ENCODE measurements at places on chromosomes 2 and 18.
A peak's percentile ranks its signal among the peaks of the same experiment; 100 is the strongest.

DNA sequence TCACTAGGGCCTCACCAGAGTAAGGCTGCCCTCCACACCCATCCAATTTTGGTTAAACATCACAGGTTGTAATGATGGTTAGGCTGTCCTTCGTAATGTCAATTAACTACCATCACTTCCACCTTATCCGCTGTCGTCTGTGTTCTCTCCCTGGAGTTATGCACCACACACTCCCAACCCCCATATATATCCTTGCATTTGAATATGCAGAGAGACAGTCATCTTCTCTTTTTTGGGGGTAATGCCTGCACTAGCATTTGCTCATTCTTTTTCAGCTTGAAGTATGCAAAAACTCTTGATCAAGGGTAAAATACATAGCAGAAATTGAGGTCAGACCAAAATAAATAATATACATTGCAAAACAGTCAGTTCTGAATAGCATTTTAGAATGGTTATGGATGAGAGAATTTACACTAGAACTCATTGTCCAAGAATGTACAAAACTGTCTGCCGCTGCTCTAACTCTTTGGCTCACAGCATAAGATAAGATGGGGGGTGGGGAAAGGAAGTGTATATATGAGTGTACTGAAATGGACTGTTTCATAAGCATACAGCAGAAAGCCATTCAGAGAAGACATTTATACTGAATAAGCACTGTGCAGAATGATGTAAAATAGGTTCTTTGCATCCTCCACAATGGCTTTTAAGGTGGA lies 397.8 kb upstream of the CHST9 start:
- no peak for DNase-seq

GRCh38 chr2:218432676-218433365 lies 13.9 kb downstream of the VIL1 start:
- no peak for DNase-seq

GRCh38 chr2:220736778-220737177 lies 835.3 kb downstream of the EPHA4 start:
- no peak for DNase-seq

GRCh38 chr2:215624423-215624829 lies 188.6 kb upstream of the FN1 start:
- DNase-seq = peak; percentile 75

GRCh38 chr2:240789051-240789453 lies 31.0 kb downstream of the KIF1A start:
- no peak for DNase-seq

DNA sequence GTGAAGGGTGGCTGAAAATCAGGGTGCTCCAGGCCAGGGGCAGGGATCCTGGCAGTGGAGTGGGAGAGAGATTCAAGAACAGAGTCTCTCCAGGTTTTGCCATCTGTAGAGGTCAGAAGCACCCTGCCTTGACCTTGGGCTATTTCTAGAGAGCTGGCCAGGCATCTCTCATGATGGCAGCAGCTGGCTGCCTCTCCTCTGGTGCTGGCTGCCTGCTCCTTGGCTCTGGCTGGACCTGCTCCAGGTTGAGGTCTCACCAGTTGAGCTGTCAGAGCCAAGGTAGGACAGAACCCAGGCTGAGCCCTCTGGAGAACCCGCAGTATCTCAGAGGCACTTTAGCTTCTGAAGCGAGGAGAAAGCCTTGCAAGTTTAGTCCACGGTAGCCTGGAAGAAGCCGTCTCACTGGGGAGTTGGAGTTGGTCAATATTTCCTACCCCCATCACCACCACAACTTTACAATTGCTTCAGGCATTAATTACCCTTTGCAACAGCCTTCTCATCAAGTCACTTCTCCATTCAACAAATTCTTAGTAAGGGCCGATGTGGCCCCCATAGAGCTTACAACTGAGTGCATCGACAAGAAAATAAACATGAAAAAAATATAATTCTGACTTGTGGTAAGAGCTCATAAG lies 25.6 kb downstream of the GNLY start:
- no peak for DNase-seq

DNA sequence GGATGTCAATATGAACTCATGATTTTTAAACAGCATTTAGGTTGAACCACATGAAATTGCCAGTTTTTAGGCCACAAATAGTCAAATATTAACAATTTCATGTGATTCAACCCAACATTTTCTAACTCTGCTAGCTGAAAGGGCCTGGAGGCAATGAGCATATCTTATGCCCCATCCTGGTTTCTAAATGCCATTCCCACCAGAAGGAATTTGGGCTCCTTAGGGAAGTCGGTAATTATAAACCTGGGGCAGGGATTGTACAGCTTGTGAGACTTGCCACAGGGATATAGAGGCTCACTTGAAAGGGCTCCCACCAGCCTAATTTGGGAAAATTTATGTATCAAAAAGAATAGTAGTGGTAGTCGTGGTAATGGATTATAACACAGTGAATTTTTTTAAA lies 178.4 kb upstream of the ALPP start:
- no peak for DNase-seq

- no peak for DNase-seq
Observed at GRCh38 chr2:213723707-213724106, 439.4 kb downstream of the SPAG16 start.
